Stimulated activated CD4-positive, alpha-beta T cell treated with anti-CD3 and anti-CD28 coated beads, TNF-alpha, amount 100 ng/mL, for 24 hours (primary cell): ENCODE measurements at places on chromosomes 5 and 9.

DNA sequence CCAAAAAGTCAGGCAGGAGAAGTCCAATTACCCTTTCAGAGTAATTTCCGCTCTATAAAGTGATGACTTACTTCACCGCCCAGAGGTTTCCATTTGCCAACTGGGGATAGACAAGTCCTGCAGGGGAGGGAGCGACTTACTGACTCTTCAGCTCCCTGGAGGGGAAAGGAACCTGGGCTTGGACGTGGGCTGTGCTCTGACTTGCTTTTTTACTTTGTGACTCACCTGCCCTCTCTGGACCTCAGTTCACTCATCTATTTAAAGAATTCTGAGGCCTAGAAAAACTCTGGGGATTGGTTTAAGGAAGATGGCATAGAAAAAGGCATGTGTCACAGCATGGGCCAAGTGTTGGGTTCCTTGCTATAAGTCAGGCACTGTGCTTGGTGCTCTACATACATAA lies 180.4 kb upstream of the TRIM32 start:
- no peak for DNase-seq

DNA sequence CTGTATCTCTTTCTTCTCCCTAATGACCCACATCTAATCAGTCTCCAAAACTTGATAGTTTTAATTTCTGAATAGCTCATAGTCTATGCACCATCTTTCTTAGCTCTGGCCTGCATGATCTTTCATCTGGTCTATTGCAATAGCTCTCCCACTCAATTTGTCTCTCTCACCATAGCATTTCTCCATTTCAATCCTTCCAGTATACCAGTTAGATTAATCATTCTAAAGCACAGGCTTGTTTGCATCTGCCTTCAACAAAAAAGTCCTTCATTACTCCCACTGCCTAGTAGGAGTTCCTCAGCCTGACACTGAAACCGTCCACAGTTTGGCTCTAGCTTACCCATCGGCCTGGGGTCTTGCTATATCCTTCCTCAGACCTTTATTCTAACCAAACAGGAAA lies 344.9 kb downstream of the ENC1 start:
- DNase-seq, result no peak

- DNase-seq, result no peak
Measured at GRCh38 chr5:175306381-175306780, 137.6 kb downstream of the DRD1 start.

DNA sequence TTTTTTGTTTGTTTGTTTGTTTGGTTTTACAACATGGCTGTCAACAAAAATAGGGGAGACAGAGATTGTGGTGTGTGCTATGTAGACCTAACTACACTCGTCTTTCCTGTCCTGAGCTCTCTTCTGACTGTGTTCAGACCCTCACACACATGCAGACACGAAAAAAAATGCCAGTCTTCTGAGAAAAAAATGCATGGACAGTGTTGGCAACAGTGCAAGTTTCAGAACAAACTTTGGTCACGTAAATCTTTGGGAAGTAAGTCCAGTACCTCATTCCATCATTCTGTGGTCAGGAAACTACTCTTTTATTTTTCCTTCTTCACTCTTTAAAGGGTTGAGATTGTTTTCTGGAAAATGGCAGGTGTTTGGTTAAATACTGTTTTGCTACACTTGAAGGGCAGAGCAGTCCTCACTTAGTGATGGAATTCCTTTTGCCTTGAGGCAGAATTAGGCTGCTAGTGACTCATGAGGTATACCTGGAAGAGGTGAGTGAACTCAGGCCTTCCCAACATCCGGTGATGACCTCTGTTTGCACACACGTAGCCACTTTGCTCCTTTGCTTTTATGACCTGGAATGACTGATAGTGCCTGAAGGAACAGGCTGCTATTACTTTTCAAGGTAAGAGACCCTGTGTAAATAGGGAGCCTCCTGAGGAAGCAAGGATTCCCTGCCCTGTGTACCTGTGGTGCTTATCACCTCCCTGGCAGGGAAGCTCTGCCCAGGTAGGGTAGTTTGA lies 81.6 kb upstream of the TNFAIP8 start:
- no peak for DNase-seq

DNA sequence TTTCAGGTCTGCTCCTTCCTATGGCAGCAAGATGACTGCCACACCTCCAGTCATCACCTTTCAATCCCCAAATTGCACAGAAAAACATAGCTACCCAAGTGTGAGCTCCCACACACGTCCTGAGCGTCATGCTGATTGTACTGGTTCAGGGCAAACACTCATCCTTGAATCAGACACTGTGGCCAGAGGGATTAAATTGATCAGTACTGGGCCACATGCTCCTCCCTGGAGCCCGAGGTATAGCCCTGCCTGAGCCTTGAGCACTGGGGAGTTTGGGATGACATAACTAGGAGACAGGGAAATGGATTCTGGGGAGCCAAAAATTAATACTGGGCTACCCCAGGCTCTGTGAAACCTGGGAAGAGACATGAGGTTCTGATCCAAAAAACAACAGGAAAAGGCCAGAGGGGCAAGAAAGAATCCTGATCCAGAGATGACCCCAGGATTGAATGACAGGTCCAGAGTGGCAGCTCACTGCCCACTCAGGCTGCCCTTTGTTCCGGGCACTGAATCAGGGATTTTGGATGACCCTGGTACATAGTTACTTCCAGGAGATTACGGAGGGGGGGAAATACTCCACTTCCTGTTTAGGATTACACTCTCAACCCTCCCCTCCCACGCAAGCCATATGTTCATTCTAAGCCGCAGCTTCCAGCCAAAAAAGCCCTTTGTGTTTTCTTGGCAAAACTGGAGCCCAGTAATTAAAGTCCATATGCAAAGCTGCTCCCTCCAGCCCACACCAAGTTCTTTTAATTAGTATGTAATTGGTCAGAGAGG lies 141.6 kb upstream of the SPRY4 start:
- no peak for DNase-seq

DNA sequence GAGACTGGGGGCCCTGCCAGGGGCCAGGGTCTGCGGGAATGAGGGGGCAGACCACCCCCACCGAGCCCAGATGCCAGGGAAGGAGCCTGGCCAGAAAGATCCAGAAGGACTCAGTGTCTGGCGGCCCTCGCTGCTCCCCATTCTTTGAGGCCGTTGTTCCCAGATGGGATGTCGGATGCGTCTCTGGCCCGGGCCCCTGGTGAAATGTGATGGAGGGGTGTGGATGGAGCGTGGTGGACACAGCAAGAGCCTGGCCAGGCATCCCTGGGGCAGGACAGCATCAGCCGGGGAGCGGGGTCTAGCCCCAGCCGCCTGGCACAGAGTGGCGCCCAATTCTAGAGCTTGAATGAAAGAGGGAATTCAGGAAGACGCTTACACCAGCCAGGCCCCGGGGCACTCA lies 46.2 kb upstream of the NKD2 start:
- no peak for DNase-seq

GRCh38 chr5:173242079-173242478 lies 7.1 kb upstream of the NKX2-5 start:
- DNase-seq, result no peak

DNA sequence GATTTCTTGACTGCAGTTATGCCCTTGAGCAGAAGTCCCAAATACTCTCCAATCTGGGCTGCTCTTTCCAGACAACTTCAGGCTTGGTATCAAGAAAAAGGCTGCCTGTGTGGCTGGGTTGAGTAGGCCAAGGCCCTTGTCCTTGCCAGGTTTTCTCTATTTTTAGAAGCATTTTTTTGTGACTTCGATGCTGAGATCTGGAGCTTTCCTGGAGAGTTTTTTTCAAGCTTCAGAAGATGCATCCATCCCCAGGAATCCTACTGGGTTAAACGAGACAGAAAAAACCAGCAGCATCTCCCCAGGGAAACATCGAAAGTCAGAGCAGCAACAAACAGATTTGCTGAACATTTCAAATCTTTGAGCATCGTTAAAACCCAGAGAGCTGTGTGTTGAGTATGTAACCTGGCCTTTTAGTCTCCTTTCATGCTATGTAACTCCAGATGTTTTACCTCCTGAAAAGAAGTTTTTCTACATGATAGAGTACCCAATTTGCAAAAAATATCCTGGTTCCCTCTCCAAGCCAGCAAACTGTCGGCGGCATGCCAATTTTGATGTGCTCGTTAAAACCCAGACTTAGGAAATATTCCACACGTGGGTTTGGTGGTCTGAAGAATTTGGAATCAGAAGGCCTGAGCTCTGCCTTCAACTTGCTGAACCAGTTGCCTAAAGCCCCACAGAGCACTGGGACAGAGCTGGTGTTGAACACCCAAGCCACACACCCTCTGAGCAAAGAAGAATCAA lies 98.1 kb upstream of the ALDH1B1 start:
- DNase-seq, result no peak

GRCh38 chr5:31186672-31187267 lies 6.7 kb upstream of the CDH6 start:
- no peak for DNase-seq

DNA sequence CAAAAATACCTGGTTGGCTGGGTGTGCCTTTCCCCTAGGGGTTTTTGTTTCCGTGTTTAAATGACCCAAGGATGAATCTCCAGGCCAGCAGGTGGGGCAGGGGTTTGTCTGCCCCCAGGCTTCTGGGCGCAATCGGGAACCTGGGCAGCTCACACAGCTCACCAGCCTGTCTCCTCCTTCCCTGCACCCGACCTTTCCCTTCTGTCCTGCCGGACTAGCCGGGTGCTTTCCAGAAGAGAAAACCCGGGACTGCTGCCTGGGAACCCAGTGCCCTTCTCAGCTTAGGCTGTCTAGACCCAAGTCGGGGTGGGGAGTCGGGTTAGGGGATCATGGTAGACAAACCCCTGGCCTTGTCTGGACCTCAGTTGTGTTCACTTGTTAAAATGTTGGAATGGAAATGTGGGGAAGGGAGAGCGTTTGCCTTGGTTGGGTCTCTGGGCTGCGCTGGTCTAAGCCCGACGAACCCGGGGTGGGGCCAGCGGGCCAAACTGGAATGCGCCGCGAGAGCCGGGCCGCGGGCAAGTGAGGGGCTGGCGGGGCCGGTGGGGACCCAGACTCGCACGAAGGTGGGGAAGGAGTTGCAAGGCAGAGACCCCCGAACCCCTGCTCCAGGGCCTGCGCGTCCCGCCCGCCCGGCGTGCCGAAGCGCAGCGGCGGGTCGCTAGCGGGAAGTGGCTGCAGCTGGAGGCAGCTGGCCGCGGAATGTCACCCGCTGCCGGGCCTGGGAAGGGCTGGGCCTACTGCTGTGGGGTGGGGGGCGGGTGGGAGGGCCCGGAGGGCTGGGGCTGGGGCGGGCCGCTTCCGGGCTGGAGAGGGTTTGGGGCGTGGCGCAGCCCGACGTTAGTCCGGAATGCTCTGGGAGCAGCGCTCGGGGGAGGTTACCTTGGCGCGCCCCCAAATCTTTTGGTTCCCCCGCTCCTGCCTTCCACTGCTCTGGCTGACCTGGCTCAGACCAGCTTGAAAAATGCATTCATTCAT lies 84.6 kb downstream of the DAB2IP start:
- no peak for DNase-seq

DNA sequence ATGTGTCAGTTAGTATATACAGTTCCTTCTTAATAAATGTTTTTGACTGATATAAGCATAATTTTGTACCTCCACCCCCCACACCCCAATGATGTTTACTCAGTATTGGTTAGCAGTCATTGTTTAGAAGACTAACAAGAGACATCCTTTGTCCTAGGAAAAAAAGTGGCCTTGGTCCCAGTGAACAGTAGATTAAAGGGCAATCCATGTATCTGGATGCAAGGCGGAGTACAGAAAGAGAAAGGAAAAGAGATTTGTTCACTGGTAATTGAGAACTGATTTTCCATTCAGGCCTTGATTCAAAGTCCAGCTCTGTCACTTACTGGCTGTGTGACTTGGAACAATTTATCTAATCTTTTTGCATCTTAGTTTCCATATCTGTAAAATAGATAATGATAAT lies 4.6 kb downstream of the RALGPS1 start:
- no peak for DNase-seq

- DNase-seq, result no peak
Measured at GRCh38 chr5:72477644-72478043, 29.6 kb downstream of the ZNF366 start.

DNA sequence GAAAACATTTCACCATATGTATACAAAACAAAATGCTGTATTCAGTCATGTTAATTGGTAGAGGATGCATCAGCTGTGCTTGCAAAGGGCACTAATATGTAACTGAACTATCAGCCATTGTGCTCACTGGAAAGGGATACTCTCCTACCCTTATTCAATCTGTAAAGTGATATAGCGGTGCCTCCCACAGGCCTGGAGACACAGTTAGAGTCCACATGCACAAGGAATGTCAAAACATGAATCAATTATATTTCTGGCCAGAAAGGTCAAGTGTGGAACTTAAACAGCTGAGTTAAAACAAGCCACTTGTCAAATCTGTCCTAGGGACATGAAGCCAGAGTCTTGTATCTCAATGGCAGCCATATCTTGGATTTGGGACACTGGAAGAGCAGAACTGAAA lies 71.2 kb upstream of the IZUMO3 start:
- DNase-seq, result no peak

DNA sequence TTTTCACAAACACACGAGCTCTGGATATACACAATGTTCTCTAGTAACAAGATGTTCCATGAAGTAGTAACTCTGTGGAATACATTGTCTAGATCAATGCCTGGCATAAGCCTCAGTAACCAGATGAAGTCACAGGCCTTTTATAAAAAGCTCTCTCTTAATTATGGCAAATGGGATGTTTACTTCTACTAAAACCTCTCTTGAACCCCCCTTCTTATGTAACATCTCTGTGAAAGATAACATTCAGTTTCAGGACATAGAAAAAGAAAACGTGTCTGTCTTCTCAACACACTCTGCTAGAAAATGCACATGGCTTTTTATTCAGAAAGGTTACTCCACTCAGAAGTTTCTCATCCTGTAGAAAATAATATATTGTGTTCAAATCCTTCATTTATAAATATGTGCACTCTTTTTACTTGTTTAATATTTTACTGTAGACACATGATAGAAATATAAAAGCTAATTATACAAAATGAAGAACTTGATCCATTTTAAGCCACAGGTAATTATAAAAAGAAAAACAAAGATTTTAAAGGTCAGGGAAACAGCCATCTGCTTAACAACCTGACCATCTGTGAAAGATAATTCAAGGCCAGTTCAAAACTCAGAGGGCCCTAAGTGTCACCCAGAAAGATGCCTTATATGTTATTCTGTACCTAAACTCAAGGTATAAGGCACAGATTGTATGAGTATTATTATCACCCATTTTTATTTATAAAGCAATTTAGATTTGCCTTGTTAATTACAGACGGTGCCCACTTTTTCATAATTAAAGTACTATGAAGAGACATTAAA lies 812.0 kb downstream of the CDH18 start:
- no peak for DNase-seq

DNA sequence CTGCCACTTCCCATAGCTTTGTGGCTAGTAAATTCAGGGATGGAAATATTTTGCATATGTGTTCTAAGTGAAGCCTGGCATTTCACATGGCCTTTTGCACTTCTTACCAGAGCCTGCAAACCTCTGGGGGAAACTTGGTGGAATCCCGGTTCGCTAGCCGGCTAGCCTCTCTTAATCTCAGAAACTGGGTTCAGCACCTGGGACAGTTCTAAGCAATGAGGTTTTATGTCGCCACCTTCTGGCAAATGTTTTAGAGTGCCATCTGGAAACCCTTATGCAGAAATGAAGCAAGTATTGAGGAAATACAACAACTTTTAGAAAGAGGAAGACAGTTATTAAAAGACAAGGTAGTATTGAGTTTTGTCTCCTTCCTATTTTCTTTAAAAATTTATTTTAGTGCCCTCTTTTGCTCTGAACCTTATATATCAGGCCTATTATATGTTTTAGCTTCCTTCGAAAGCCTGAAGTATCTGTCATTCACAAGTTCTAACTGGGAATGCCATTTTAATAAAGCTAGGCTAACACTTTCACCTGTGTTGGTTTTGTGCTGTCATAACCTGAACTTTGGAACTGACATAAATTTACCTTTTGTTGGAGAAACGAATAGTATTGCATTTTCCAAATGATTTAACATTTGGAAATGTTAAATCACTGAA lies 963 bp upstream of the HTR1A start:
- no peak for DNase-seq
